ENCODE measurements at places on chromosomes 6 and 20.
A peak's percentile ranks its signal among the peaks of the same experiment; 100 is the strongest.

DNA sequence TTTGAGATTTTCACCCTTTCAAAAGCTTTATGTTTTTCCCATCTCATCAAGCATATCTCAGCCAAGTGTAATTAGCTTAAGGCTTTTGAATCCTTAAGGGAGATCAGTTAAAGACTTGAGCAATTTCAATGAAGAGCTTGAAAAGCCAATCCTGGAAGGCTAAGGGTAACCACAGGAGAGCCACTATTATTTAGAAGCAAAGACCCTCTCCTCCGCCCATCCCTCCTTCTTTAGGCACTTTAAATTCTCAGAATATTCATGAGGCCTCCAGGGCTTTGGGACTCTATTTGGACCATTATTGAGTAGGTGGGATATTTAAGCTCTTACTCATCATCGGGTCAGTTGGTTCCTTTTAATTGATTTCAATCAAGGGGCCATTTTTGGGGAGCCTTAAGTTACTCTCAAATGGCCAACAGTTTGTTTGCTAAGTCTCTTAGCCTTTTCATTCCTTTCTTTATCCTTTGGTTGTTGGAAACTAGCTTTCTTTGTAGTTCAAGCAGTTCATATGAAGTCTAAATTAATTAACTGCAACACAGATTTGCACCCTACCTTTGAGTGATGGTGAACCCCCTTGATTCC, 567.2 kb downstream of the KIF16B start:
- no peak for DNase-seq

- no peak for DNase-seq
These were observed 81.7 kb downstream of the TAF4 start for GRCh38 chr20:61983965-61984364.

DNA sequence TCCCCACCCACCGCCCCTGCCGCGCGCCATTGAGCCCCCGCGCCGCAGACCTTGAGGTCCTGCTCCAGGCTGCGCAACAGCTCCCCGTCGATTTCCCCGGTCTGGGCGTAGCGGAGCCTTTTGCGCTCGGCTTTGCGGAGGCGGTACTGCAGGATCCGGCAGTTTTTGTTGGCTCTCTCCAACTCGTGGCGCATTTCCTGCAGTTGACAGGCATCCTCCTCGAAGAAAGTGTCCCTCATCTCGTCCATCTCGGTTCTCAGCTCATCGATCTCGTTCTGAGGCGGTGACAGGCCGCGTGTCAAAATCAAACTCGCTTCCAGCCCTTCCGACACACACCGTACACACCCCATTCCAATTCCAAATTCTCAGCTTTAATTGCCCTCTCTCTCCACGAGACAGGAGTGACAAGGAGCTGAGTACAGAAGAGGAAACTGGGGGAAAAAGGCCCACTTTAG, 4.3 kb downstream of the MTCL3 start:
- DNase-seq = peak; percentile 5

DNA sequence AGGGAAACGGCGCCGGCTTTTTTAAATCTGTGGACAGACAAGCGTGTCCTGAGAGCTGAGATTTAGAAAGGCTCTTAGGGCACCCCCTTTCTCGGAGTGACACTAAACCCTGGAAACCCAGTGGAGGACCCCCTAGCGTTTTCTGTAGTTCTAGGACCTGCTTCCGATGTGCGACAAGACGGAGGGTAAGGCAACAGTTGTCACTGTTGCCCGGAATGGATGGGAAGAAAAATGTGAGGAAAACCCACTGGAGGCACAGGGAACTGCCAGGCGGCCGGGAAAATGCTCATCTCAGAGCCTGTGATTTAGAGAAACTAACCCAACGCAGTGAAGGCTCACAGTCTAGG, 551 bp upstream of the ATP5F1E start:
- no peak for DNase-seq

DNA sequence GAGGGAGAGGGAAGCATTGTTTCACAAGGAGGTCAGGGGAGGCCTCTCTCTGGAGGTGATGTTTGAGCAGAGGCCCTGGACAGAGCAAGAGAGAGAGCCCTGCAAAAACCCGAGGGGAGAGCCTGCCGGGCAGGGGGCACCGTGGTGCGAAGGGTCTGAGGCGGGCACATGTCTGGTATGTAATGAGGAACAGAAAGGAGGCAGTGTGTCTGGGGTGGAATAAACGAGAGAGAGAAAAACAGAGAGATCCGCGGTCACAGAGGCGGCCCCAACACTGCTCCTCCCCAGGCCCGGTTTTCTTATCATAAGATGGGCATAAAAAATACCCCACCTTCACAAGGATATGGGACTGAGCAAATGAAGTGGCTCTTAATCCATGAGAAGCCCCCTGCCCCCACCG, 119.2 kb downstream of the PREX1 start:
- no peak for DNase-seq

DNA sequence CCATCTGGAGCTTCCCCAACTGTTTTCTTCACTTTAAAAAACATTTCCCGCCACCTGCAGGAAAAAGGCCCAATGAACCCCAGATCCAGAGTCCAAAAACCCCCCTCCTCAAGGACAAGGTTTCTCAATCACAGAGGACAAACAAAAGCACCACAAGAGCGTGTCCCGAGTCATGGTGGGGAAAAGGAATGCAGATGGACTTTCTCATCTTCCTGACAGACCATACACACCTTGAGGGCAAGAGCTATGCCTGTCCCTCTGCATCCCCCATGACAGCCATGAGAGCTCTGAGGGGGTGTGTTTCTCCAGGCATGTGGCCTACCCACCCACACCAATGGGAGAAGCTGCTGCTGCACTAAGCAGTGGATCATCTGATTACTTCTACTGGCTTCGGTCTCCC, 9.0 kb downstream of the PEX6 start:
- DNase-seq = no peak

All from stimulated activated CD4-positive, alpha-beta T cell treated with anti-CD3 and anti-CD28 coated beads, Interleukin-1b, Interleukin-23, amount 100 ng/mL, for 1 hour (primary cell).